Daoy (cell line): ENCODE measurements at places on chromosomes 7 and 10. TPM values are rescaled to one million over a fixed set of nuclear protein-coding genes. Genes with fewer than 3 reads are reported as not detected.

DNA sequence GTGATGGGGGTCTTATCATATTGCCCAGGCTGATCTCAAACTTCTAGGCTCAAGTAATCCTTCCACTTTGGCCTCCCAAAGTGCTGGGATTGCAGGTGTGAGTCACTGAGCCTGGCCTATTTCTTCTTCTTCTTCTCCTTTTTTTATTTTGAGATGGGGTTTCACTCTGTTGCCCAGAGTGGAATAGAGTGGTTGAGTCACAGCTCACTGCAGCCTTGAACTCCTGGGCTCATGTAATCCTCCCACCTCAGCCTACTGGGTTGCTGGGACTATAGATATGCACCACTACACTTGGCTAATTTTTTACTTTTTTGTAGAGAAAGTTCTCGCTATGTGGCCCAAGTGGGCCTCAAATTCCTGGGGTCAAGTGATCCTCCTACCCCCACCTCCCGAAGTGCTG, 124.3 kb downstream of the SKIDA1 start:
- DNase-seq: peak; percentile 53

MUC12 gene
- total RNA-seq: 1.4 and 8.7 TPM in 2 replicates

CALN1 gene
- 1.3 and 2.8 TPM in 2 replicates for total RNA-seq

DNA sequence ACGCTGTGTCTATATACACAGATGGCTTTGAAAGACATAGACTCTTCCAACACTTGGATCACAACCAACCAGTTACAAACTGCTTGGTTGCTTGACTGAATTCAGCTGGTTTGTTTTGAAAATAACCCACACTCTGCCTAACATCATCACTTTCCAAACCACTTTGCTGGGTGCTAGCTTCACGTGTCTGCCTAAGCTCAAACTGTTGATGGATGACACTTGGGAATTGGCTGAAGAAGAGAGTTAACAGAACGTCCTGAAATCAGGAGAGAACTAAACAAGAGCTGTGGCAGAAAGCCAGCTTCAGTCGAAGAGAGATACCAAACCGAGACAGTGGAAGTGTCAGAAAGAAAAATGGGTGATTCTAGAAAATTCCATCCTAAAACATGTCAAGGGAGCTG, 420.8 kb upstream of the AUTS2 start:
- DNase-seq: no peak

PTPRZ1 gene
- total RNA-seq: 0.12 and 0.17 TPM in 2 replicates

CTAGE4 gene
- total RNA-seq: 0.09 and 0.23 TPM in 2 replicates

INMT gene
- total RNA-seq: 0.06 TPM in 1 of 2 replicates, not detected in the other

DNA sequence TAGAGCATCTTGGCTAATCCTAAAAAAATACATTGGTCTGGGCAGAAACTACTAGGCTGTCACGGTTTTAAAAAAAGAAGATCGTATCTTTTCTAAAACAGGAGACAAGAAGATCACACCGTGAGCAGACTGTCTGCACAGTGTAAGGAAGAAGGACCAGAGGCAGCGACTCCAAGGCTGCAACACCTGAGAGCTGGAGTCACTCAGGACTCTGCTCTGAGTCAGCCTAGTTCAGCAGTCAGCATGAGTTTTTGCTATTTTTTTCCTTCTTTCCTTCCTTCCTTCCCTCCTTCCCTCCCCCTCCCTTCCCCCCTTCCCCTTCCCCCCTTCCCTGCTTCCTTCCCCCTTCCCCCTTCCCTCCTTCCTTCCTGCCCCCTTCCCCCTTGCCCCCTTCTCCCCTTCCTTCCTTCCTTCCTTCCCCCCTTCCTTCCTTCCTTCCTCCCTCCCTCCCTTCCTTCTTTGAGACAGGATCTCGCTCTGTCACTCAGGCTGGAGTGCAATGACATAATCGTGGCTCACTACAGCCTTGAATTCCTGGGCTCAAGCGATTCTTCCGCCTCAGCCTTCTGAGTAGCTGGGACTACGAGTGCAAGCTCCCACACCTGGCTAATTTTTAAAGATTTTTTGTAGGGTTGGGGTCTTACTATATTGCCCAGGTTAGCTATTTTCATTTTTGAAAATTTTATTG, 24.4 kb downstream of the BAG3 start:
- peak; percentile 33 for DNase-seq

- peak; percentile 9 for DNase-seq
Observed at GRCh38 chr7:133234961-133235875, 17.7 kb upstream of the EXOC4 start.

DNA sequence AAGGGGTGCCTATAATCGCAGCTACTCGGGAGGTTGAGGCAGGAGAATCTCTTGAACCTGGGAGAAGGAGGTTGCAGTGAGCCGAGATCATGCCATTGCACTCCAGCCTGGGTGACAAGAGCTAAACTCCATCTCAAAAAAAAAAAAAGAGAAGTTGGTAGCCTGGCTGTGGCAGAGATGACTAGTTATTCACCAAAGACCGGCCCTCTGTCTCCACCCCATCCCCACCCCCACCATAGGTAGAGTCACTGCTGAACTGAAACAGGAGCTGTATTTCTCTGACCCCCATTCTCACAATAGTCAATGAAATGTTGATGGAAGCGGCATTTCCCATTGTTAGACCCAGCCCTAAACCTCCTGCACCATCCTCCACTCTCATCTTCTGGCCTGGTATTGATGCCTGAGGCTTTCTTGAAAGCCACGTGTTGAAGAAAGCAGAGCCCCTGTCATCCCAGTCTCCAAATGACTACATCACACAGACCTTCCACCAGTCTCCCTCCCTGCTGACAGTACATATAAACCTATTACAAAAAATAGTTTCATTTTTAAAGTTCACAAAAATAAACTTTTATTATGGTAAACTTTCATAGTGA, 9.4 kb upstream of the PIK3CG start:
- DNase-seq: no peak

FRAT2 gene
- 12.7 and 13.8 TPM in 2 replicates for total RNA-seq

DNA sequence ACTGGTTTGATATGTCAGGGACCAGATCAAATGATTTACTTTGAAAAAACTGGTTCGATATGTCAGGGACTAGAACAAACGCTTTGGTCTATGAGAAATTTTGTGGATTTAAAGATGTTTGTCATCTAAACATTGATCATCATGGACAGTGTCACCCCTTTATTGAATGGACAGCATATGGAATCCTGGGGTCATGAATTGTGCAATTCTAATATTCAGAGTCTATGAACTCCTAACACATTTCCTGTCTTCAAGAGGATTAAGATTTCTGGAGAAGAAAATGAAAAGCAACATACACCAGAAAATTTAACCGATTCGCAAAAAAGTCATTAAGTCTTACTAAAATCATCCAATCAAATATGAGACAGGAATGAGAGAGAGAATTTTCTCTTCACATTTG, 106.4 kb upstream of the FAM133B start:
- no peak for DNase-seq

DNA sequence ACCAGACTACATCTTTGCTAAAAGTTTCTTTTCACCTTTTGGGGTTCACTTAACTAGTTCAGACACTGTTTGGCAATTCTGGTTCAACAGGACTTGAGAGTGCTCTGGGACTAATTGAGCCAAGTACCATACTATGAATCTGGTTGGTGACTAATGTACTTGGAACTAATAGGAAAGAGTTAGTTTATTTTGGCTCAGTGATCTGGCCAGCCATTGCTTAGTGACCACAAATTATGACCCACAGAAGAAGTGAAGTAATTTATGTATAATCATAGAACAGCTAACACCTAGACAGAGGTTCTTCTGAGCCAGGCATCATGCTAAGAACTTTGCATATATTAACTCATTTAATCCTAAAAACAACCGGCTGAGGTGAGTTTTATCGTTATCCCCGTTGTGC, 126.5 kb upstream of the JCAD start:
- peak; percentile 72 for DNase-seq

DNA sequence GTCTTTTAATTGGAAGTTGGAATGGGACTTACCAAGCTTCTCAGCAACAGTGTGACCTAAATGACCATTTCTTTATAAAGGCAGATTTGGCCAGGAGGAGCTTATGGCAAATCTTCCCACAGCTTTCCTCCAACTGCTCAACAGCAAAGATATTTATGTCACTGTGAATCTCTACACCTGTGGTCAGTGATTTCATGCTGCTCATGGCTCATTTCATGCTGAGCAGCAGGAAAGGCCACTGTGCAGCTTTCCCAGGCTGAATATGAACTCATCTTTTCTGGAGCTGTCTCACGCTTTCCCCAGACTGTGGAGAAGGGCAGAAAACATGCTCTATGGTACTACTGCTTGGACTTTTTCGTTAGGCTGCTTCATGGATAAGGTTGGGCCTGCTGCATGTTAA, 29.8 kb downstream of the CALCR start:
- DNase-seq: peak; percentile 2

- no peak for DNase-seq
Observed at GRCh38 chr7:6709808-6710207, 3.1 kb upstream of the ZNF12 start.
